CD4-positive, alpha-beta T cell treated with Interferon alpha-2 for 1 hour (primary cell): ENCODE measurements at places on chromosomes 6 and 20.
A peak's percentile ranks its signal among the peaks of the same experiment; 100 is the strongest.

GRCh38 chr6:51805517-51805916 lies 281.9 kb downstream of the PKHD1 start:
- DNase-seq = no peak

DNA sequence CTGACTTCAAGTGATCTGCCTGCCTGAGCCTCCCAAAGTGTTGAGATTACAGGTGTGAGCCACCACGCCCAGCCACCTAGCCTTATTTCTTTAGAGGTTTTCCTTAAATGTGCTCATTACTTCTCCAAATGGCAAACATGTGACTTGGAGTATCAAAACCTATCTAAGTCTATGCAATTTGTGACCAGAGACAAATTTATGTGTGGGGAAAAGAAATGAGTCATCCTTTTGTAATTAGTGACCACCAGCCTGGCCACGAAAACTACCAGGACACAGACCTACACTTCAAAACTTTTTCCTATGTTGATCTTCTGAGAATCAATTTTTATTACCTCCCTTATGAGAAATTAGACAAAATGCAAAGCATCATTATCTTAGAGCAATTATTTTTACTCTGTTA lies 64.6 kb upstream of the OGFRL1 start:
- DNase-seq = no peak

- no peak for DNase-seq
Measured at GRCh38 chr20:35344354-35344837, 52.2 kb upstream of the FAM83C start.

- DNase-seq = no peak
Measured at GRCh38 chr6:77038807-77039206, 424.5 kb downstream of the HTR1B start.

- DNase-seq = no peak
Measured at GRCh38 chr6:19857703-19858102, 20.5 kb downstream of the ID4 start.

DNA sequence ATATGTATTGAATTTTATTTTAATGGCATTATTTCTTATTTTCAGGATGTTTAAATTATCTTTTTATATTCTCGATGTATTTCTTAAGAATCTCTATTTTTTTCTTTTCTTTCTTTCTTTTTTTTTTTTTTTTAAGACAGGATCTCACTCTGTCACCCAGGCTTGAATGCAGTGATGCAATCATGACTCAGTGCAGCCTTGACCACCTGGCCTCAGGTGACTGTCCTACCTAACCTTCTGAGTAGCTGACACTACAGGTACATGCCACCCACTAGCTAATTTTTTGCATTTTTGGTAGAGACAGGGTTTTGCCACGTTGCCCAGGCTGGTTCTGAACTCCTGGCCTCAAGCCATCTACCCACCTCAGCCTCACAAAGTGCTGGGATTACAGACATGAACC lies 143.8 kb upstream of the LAMA2 start:
- no peak for DNase-seq

DNA sequence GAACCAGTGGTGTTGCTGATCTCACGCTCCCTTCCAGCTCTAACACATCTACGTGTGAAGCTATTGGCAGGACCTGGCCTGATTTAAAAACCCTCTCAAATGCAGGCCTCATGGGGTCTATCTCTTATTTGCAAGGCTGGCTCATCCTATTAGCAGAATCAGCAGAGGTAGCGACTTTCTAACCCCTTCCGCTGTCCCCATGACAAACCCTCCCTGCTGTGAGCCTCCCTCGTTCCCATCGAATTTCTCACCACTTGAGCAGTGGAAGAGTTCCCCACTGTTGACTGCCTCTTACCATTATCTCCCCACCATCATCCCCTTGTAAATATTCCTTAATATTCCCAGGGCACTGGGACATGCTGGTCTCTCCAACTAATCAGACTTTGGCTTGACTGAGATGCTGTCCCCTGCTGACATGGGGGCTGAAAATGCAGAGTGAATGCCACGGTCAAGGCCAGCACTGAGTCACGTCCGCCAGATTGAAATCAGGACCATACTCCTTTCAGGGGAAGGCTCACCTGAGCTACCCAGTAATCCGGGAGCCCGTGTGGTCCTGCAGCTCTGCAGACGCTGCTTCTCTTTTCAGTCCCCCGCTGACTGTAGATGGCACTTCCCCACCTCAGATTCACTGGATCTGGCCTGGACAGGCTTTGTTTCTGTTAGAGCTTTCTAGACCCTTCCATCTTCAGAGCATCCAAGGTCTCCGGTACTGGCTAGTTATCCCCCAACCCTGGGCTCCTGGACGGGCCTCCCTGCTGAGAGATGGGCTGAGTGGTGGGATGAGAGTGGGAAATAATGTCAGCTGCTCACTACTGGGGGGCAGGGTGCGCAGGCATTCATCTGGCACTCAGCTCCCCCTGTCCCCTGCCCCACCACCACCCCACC lies 23.1 kb downstream of the AAR2 start:
- no peak for DNase-seq

DNA sequence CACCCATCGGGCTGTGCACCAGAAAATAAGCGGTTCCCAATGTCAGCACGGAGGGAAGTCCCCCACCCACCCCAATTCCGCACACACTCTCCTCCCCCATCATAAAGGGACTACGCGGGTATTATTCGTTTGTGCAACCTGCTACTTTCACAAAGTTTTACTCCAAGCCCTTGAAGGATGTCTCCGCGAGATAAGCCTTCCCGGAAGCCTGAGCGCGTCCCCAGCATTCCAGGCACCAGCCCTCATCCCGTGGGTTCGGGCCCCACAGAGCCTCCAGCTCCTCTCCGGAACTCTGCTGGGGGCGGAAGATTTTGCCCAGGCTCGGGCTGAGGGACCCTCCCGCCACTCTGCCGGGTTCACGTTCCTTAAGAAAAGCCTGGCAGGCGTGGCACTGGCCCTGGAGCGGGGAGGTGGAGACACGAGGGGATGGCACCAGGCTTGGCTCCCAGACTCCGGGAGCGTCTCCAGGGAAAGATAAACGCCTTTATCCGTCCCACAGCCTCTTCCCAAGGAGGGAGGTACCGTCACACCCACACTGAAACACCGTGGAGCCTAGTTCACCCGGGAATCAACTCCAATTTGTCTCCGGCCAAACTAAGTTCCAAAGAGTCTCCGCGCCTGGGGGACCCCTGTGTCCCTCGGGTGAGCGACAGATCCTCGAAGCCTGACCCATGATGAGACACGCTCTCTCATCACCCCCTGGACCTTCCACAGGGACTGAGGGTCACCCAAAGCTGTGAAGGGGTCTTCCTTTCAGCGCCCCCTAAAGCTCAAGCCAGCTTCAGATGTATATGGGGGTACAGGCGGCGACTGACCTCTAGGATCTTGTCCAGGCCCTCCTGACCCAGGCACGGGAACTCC lies 934 bp downstream of the KCNK5 start:
- peak; percentile 28 for DNase-seq

DNA sequence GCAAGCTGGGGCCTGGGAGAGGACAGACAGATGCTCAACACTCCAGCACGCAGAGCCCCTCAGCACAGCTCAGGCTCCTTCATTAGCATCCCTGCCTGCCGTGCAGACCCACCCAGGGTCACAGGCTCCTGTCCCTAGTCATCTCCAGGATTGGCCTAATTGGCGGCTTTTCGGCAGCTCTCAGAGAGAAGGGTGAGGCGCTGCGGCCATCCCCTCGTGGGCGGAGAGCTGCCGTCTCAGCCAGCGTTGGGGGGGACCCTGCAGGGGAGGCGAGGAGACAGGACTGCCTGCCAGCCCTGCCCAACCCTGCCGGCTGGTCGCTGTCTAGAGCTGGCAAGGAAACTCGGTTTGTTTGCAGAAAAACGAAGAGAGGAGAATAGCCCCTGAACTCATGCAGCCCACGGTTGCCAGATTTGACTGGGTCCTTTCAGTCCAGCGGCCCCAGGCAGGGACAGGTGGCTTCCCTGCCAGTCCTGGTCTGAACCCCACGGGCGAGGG lies 26.8 kb downstream of the BHLHE23 start:
- DNase-seq = no peak

DNA sequence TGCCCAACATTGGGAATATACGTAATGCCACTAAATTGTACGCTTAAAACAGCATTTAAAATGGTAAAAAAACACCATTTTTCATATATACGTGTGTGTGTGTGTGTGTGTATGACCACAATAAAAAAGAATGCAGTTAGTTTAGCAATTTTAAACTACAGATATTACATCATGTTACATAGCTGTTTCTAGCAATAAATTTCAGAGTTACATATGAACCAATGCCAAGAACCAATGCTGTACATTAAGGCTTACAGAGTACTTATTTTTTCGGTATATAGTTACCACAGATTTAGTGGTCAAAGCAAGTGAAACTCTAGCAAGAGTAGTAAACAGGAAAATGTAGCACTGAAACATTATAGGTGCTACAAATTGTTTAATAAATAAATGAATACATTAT lies 119.3 kb downstream of the PDE10A start:
- no peak for DNase-seq

- no peak for DNase-seq
Measured at GRCh38 chr20:11451793-11452291, 465.9 kb upstream of the BTBD3 start.

DNA sequence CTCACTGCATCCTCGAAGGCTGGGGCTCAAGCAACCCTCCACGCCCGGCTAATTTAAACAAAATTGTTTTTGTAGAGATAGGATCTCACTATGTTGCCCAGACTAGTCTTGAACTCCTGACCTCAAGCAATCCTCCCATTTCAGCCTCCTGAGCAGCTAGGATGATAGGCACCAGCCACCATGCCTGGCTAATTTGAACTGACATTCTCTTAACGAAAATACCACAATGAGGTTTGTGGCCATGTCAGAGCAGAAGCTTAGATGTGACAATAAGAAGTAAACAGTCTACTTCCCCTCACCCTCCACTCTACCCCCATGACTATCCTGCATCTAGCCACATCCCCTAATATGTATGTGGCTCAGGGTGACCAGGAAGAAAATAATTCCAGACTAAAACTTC lies 74.8 kb upstream of the PLCB4 start:
- no peak for DNase-seq

- DNase-seq = no peak
Measured at GRCh38 chr6:3471711-3472110, 14.9 kb upstream of the SLC22A23 start.

DNA sequence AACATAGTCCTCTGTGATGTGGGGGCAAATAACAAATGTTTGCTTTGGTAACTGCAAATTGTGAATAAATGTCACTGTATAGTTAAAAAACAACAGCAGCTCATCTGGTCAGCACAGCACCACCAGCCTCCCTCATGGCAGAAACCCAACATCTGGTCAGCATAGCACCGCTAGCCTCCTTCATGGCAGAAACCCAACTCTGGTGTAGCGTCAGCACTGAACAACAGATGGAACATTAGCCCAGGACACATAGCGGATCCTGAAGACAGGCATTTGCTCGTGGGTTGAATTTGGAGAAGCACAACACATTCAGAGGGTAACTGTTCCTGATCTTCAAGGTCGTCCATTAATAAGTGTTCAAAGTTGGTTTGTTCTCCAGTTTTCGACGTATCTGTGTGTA lies 265.9 kb downstream of the DLL1 start:
- no peak for DNase-seq

DNA sequence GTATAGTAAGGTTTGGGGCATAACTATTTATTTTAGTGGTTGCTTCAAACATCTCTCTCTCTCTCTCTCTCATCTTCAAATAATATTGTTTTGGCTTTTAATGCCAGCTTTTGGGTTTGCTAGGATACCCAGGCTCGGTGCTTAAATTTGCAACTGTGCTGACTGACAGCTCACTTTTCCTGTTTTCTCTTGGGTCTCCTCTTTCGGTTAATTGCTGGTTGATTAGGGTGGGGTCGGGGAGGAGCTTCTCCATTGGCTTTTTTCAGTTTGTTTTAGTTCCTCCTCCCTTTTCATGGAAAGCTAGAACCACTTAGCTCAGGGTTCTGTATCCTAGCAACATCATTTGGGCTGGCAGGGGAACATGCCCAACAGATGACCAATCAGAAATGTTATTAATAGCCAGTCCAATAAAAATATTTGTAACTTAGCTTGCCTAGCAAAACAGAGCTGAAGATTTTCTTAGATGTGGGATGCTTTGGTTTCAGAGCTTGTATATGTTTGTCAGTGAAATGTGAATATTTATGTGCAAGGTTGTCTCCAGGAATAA lies 11.3 kb downstream of the TFAP2B start:
- no peak for DNase-seq

DNA sequence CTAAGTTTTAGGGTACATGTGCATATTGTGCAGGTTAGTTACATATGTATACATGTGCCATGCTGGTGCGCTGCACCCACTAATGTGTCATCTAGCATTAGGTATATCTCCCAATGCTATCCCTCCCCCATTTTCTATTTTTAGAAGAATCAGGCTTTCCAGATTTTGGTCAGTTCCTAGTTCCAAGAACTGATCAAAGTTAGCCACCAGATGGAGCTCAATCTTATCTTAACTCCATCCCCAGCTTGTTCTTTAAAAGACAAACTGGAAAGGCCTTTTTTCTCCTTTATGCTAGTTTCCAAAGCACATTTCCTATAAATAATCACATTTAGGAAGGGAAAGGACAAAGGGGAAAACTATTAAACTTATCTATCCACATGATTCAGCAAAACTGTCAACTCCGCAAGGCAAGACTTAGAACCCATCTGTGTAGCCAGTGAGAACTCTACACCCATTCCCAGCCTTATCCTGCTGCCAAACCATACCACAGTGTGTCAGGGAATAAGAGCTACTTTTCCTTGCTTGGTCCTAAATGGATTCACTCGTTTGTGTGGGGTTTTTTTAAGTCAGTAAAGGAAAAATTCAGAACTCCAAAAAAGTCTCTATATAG lies 22.8 kb upstream of the KHDC1 start:
- no peak for DNase-seq

GRCh38 chr20:10519361-10520046 lies 84.4 kb downstream of the SLX4IP start:
- peak; percentile 9 for DNase-seq
